Stimulated activated CD8-positive, alpha-beta memory T cell treated with anti-CD3 and anti-CD28 coated beads, Interleukin-4, amount 100 ng/mL, for 48 hours (primary cell): ENCODE measurements at places on chromosomes 6 and 20.

GRCh38 chr6:152441902-152442301 lies 195.3 kb downstream of the SYNE1 start:
- DNase-seq: no peak

- DNase-seq: no peak
Measured at GRCh38 chr6:111162504-111162903, 75.2 kb downstream of the SLC16A10 start.

DNA sequence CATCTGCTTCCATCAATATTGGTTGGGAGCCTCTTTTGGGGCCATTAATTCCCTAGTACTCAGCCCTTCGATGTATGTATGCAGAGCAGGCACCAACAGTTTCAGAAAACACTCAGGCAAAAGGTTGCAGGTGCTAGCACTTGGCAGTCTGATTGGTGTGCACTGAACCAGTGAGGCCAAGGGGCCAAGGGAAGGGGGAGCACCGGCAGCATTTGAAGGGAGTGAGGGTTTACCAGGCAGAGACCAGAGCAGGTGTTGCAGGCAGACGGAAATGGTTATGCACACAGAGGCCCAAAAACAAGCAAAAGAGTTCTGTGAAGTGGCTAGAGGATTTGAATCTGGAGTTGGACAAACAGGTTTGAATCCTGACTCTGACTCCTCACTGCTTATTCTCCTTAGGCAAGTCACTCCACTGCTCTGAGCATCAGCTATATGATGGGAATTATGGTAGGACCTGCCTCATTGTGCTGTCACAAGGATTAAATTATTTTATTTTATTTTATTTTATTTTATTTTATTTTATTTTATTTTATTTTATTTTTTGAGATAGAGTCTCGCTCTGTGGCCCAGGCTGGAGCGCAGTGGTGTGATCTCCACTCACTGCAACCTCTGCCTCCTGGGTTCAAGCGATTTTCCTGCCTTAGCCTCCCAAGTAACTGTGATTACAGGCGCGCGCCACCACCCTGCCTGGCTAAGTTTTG lies 58.1 kb upstream of the SHLD1 start:
- DNase-seq: no peak

GRCh38 chr20:62797671-62798532 lies 1.6 kb downstream of the MRGBP start:
- DNase-seq: no peak

DNA sequence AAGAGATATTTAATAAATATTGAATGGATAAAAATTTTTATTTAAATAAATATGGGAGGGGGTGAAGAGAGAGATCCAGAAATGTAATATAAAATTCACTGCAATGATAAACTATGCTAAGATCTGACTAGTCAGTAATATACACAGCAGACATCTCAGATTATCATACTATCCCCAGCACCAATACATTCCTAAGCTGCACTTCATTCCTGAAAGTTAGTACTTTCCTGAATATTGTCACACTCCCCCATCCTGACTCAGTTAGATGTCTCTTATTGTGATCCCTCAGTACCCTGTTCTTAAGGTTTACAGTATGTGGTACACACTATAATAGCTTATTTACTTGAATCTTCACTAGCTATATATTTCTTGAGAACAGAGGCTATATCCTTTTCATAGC lies 88.3 kb upstream of the KCNQ5 start:
- DNase-seq: no peak

GRCh38 chr6:93300661-93301060 lies 118.7 kb downstream of the EPHA7 start:
- no peak for DNase-seq

- DNase-seq: no peak
Measured at GRCh38 chr6:148164645-148165044, 178.0 kb upstream of the SASH1 start.

GRCh38 chr6:158149641-158150040 lies 18.4 kb downstream of the SERAC1 start:
- no peak for DNase-seq

DNA sequence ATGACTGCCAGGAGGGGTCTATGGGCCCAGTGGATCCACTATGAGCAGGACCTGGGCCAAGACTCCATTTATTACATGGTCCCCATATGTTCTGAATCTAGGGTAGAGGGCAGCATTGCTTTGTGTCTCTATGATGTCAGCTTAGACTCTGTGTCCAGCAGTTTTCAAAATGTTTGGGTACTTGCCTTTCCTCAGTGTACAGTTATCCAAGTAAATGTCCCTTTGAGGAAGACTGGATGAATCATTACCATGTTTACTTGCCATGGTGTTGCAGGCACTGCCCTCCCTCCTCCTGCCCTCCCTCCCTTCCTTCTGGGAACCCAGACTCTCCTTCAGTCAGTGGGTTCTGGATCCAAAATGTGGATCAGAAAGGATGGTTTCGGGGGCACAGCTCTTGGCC lies 108.6 kb downstream of the NRN1 start:
- DNase-seq: no peak

- DNase-seq: no peak
Measured at GRCh38 chr20:6008254-6008653, 45.6 kb downstream of the LRRN4 start.

DNA sequence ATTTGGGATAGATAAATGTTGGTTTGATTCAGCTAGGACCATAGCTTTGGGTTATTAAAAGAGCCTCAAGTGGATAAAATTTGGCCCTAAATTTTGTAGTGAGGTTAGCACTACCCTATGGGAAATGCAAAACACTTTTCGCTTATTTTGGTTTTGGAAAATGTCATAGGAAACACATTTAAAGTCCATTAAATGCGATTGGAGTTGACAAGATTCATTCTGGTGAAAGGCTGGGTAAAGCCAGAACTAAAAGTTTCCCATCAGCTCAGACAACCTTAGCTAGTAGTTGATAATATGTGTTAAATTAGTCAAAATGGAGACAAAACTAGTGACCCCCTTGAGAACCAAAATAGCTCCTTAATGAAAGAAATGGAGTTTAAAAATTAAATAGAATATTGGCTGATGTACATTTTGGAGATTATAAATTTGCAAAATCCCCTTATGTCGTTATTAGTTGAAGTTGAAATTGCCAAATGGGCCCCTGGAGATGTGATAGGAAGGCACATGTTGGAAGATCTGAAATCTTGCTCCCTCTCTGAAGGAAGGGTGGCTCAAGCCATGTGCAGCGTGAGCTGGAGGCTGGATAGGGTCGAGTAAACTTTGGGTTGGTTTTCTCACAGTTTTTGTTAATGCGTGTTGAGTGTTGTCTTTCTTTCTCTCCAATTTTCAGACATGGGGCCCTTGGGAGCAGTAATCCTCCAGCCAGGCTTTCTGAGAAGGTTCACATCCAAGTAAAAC lies 72.8 kb downstream of the CD83 start:
- no peak for DNase-seq

DNA sequence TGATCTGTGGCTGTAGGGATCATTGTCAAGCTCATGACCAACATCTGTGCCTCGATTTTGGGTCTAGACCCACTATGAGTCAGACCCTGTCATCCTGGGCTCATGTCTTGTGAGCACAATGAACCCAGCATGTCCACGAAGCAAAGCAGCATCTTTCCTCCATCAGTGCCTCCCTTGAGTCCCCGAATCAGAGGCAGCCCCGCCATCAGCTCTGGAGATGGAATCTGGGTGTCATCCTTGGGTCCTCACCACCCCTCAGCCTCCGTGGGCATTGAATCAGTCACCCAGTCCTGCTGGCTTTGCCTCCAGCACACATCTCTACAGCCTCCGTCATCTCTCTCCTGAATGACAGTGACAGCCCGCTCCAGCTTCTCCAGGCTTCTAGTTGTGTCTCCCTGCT lies 56.9 kb downstream of the CHMP4B start:
- no peak for DNase-seq

GRCh38 chr20:50270569-50270968 lies 79.9 kb downstream of the CEBPB start:
- no peak for DNase-seq

DNA sequence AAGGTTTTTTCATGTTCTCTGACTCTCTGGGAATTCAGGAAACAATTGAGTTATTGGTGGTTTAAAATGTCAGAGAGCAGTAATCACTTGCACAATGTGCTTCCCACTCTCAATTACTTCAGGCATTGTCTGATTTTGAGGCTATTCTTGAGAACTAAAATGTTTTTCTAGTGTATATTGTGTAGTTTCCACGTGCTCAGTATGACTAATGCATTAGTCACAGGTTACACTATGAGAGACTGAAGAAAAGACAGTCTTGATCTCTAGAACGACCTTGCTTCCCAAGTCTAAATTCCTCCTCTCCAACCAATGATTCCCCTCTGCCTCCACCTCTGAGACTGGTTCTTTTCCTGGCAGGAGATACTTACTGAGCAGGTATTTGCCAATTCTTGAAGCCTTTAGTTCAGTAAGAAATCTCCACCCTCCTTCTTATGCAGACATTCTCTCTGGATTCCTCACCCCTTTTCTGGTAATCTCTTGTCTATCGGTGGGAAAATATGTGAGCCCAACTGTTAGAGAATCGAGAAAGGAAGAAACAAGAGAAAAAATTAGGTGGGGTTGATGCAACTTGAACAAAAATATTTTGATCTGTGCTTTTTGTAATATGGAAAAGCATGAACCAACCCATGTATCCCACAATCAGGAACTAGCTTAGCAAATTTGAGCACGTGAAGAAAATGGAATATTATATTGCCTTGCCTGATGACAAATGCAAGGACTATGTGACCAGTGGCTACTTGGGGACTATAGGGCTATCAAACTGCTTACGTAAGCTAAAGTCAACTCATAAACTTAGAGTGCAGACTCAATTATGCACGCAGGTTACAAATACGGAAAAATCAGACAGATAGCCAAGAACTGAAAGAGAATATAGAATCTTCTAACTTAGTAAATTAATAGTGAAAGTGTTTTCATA lies 61.1 kb upstream of the SLC22A16 start:
- no peak for DNase-seq

DNA sequence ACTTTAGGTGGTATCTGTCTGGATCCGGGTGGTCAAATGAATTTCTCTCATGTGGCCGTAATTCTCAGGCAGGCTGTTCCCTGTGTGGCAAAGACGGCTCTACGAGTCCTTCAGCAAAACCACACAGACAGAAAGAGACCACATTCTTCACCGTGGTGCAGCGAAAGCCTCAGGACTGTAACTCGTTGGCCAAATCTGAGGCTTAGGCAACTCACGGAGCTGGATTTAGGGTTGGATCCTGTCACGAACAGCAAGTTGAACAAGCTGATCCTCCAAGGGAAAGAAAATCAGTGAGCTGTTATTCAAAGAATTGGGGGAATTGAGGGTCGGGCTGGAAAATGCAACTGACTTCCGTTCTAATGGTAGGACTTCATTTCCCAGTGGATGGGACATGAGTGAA lies 167.4 kb downstream of the ZMYND8 start:
- DNase-seq: no peak

DNA sequence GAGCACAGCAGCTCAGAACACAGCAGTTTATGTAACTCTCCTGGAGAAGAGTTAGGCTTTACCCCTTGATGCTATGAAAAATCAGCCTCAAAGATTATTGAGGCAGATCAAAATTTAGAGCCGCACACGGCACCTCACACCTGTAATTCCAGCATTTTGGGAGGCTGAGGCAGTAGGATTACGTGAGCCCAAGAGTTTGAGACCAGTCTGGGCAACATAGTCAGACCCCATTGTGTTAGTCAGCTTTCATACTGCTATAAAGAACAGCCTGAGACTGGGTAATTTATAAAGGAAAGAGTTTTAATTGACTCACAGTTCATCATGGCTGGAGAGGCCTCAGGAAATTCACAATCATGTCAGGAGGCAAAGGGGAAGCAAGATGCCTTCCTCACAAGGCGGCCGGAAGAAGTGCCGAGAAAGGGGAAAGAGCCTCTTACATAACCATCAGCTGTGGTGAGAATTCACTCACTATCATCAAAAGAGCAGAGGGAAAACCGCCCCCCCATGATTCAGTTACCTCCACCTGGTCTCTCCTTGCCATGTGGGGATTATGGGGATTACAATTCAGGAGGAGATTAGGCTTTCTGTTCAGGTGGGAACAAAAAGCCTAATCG lies 87.7 kb downstream of the SGK1 start:
- DNase-seq: no peak

GRCh38 chr6:159939591-159940016 lies 29.3 kb upstream of the IGF2R start:
- DNase-seq: no peak

GRCh38 chr20:50982363-50982762 lies 23.7 kb downstream of the MOCS3 start:
- DNase-seq: no peak

DNA sequence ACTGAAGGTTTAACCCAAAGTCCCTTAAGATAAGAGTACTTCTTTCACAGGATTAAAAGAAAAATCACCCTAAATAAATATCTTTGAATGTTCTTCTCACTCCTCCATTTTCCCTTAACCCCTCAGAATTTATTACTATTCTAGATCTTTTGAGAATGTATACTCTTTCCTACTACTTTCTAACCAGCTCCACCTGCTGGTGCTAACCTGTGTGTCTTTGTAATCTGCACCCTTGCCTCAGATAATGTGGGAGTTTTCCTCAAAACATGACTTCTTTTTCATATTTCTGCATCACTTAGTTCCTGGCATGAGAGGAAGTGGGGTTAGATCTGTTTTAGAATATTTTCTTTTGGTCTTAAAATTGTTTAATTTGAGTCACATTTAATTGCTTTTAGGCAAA lies 394.2 kb downstream of the BMP2 start:
- DNase-seq: no peak

DNA sequence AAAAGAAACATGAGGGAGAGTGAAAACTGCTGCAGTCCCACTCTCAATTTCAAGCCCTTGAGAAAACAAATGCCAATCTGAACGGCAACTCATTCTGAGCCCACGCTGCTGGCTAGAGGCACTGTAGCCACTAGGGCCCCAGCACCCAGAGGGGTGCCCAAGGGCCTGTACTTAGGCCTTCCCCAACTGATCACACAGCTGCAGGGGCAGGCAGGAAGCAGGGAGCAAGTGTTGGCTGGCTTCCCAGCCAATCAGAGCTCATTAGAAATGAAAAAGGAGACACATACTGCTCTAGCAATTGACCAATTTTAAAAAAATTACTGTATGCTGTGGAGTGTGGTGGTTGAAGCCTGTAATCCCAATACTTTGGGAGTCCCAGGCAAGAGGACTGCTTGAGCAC lies 3.7 kb upstream of the BEND3 start:
- DNase-seq: no peak

GRCh38 chr6:30061858-30062458 lies 893 bp downstream of the POLR1H start:
- DNase-seq: no peak

DNA sequence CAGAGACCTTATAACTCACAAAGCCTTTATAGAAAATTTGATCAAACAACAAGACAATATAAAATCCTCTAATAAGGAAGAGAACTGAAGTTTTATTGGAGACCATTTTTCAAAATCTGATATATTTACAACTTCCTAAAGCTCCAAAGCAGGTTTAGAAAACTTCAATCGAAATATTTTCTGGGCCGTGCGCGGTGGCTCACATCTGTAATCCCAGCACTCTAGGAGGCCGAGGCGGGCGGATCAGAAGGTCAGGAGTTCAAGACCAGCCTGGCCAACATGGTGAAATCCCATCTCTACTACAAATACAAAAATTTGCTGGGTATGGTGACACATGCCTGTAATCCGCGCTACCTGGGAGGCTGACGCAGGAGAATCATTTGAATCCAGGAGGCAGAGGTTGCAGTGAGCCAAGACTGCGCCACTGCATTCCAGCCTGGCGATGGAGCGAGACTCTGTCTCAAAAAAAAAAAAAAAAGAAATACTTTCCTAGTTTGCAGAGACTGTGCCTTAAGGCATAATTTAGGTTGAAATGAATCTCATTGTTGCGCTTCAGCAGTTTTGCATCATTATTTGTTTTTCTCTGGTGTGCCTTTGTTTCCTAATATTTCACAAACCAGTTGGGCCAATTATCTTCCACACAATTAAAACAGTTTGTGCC lies 60.6 kb upstream of the ASIP start:
- no peak for DNase-seq
